ENCODE measurements at places on chromosomes 12 and 14.

DNA sequence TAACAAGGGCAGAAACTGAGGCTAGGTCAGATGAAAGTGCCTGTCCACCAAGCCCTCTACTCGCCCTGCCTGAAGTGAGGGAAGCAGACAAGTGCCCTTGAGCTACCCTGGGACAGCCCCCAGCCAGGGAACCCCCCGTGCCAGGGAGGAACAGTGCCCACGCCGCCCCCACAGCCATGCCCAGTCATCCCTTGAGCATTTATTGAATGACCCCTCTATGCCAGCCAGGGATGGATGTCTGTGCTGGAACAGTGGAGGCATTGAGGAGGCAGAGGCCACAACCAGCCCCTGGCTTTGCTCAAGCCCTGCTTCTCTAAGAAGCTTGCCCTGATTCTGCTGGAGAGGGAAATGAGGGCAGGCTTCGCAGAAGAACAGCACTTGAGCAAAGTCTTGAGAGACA lies 3.7 kb upstream of the AQP6 start:
- DNase-seq: peak; percentile 89

DNA sequence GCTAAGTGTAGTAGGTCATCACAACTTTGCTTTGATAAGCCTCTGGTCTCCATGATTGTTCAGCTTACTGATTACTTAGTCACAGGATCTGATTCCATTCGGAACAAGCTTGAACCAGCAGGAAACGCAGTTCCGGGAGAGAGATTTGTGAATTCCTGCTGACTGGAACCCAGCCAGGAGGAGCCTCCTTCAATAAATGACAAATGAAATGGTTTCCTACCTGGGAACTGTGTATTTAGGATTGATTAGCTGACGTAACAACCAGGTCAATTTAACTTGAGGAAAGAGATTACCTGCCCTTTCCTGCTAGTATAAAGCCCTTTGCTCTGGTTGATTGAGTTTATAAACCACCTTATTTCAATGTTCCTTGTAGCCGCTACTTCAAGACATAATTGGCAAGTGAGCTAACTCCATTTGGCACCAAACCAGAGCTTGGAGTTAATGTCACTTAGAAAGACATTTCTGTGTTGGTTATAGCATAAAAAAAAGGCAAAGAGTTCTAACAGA lies 35.1 kb upstream of the KCNH3 start:
- no peak for DNase-seq

GRCh38 chr12:966724-967123 lies 17.2 kb upstream of the RAD52 start:
- no peak for DNase-seq

DNA sequence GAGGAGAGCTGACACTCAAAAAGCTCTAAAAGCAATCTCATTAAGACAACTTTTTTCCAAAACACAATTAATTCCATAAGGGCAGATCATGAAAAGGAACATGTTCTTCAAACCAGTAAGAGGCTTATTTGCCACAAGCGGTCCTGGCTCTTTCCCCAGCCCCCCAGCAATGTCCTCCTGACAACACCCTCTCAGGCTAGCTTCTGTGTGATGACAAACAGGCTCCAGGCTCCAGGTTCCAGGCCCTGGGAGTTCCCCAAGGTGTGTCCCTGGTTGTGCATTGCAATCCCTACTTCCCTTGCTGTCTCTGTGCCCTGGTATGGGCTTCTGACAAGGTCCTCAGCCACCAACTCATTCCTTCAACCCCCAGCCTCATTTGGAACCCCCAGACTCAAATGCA lies 8.9 kb downstream of the HVCN1 start:
- DNase-seq: no peak

- DNase-seq: no peak
Observed at GRCh38 chr12:94222351-94223084, 74.1 kb downstream of the PLXNC1 start.

- DNase-seq: no peak
Observed at GRCh38 chr14:26598672-26599131, 869 bp upstream of the NOVA1 start.
